ENCODE measurements at places on chromosomes 2 and 18. TPM values are rescaled to one million over a fixed set of nuclear protein-coding genes. Genes with fewer than 3 reads are reported as not detected.

The NT5DC4 gene
- not detected for total RNA-seq

The ALPP gene
- total RNA-seq, result not detected

DNA sequence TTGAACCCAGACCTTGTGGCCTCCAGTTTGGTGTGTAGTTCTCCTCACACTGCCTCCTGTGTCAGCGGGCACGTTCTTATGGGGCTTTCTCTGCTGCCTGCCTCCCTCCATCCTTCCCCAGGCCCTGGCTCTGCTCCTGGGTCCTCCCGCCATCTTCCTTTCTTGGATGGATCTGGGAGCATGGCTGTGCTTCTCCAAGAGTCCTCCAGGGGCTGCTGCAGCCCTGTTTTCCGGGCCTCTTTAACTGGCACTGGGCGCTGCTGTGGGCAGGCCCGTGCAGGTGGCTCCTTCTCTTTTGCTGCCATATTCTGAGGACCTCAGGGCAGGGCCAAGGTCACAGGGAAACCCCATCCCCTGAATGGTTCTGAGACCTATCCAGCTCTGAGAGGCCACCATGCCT, 17.8 kb downstream of the THNSL2 start:
- no peak for DNase-seq

DNA sequence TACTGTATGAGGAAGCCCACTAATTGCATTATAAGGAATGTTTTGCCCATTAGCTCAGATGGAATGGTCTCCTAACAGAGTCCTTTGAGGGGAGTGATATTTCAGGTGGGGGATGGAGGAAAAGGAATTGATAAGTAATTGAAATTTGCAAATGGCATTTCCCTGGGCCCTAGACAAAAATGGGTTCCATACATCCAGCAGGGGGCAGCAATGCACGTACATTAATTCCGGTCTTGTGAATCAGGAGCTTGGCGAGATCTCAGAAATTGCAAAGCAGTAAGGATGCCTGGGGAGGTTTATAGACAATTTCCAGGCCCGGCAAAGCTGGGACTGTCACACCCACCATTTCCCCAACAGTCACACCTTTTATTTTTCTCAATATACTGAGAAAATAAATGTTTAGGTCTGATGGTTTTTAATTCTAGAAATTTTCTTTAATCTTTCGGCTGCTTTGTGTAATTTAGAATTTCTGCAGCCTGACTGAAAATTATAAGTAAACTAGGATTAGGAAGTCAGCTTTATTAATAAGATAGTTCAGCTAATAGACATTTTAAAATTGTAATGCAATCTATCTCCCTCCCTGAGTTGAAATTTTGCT, 122.8 kb downstream of the LYPD1 start:
- peak; percentile 33 for DNase-seq

GRCh38 chr18:76977108-76977621, 154.8 kb downstream of the ZNF236 start:
- no peak for DNase-seq

DNA sequence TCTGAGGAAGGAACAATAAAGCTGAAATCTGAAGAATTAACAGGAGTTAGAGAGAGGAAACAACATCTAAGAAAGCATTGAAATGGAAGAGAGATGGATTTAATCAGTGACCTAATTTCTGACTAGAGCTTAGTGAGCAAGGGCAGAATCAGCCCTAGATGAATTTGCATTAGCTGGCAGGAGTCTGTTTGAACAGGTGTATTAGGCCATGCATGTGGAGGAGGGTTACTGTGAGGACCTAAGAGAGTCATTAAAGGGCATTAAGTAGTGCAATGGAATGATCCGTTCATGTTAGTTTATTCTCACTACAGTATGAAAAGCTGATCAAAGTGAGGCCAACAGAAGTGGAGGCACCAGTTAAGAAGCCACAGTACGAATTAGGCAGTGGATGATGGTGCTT, 285.3 kb downstream of the GRB14 start:
- DNase-seq, result no peak

GRCh38 chr2:122960759-122961641, 1064.1 kb upstream of the CNTNAP5 start:
- no peak for DNase-seq

DNA sequence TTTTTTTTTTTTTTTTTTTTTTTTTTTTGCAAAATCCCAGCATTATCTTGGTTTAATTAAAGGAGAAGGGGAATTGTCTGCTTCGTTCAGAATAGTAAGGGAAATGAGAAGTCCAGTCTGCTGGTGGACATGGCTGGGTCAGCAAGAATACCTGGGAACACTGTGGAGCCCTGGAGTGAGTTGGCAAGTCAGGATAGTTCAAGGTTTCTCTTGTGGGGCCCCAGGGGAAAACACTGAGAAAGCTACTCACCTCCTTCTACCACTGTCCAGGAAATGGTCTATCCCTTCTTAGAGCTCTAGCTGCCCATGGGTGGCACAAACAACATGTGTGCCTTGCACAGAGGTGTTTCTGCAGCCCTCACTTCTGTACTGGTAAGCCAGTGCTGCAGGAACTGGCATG, 169.1 kb upstream of the SIX2 start:
- no peak for DNase-seq

GRCh38 chr18:68499141-68499540, 215.8 kb downstream of the TMX3 start:
- DNase-seq, result no peak

DNA sequence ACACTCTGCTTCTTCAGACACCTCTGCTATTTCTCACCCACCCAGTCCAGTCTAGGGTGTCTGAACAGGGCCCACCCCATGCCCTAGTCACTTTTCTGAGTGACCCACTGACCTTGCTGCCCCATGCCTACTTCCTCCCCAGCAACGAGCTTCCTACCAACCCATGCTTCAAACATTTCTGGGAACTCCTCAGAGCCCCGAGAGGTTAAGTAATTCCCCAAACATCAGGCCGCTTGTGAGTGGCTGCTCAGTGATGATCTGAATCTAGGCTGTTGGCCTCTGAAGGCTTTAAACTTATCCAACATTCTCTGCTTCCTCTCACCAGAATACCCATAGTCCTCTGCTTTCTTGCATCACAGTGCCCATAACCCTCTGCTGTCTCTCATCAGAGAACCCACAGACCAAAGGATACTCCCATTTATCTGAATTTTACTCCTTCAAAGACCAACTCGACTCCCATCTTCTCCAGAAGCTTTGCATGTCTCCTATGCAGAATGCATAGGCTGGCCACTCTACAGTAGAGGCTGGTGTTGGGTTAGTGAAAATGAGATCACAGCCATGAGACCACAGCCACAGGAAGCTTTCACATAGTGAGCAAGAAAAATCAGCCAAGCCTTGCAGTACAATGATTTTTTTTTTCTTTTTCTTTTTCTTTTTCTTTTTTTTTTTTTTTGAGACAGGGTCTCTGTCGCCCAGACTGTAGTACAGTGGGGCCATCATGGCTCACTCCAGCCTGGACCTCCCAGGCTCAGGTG, 309.5 kb upstream of the LYPD1 start:
- DNase-seq, result no peak

Data from psoas muscle (tissue), 8 donors.